RPMI7951 (cell line): ENCODE measurements at places on chromosomes 11 and 22. TPM values are rescaled to one million over a fixed set of nuclear protein-coding genes. Genes with fewer than 3 reads are reported as not detected.

The AIFM3 gene
- 0.39 TPM in 1 of 2 replicates, not detected in the other for total RNA-seq

The UPB1 gene
- under 0.01 TPM in 1 of 2 replicates, not detected in the other for total RNA-seq

The C1QTNF5 gene
- total RNA-seq, result 2.3 and 4.4 TPM in 2 replicates

The MS4A7 gene
- total RNA-seq, result not detected in 2 replicates

The NUDT8 gene
- total RNA-seq, result 7.2 and 11.6 TPM in 2 replicates

The GTSE1 gene
- total RNA-seq, result 21.5 and 23.2 TPM in 2 replicates
